ENCODE measurements at places on chromosomes 7 and 10.

DNA sequence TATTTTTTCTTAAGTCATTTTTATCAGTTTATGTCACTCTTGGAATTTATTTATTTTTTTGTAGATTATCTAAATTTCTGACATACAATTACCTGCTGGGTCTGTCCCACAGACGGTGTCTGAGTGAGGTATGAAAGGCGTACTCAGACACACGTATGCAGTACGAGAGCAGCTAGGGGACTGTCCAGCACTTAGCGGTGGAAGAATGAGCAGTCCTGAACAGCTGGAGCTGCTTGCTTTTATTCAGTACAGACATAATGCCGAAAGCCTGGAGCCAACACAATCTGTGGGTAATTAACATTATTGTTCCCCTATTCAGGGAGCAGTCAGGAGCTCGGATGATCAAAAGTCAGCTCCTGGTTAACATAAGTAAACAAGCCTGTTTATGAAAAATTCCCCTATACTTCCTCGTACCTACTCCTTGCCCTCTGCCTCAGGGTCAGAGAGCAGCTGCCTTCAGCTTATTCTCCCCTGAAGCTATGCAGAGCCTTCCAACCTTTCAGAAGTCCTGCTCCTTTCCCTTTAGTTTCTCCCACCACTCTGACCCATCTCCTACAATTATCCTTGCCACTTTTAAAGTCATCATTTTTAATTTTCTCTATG is 488.0 kb upstream of the POM121L12 start:
- no peak for DNase-seq

DNA sequence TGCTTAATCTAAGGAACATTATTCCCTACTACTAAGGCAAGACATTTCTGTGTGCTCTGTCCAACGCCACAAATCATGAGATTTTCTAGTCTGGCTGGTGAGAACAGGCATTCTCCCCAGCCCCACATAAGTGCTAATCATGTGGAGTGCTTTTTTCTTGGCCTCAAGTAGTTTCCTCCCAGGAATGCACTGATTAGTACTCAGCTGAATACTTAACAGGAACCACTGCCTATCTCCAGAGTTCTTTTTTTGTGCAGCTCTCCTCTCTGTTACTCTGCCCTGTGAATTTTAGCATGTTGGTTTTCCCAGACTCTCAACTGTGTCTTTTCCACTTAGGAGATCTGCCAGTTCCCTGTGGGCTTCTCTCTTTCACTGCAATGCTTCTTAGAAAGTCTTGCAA is 1098.5 kb upstream of the LRRTM3 start:
- no peak for DNase-seq

GRCh38 chr10:79256264-79256806 is 90.9 kb upstream of the PPIF start:
- DNase-seq: no peak

DNA sequence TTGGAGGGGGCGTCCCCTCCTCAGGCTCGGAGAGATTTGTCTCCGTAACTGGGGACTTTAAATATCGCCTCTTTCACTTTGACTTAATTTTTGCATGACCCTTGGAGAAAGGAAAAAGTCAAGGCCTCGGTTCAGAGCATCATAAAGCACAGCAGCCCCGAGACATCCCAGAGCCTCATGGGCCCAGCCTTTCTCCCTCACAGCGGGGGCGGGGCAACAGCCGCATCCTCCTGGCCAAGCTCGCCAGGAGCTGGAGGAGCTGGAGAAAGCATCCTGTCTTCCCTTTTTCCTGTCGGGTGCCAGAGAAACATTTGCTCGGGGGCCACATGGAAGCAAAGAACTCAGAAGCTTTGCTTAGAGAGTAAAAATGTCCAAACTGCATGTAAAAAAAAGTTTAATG is 43.6 kb upstream of the DPYSL4 start:
- no peak for DNase-seq

DNA sequence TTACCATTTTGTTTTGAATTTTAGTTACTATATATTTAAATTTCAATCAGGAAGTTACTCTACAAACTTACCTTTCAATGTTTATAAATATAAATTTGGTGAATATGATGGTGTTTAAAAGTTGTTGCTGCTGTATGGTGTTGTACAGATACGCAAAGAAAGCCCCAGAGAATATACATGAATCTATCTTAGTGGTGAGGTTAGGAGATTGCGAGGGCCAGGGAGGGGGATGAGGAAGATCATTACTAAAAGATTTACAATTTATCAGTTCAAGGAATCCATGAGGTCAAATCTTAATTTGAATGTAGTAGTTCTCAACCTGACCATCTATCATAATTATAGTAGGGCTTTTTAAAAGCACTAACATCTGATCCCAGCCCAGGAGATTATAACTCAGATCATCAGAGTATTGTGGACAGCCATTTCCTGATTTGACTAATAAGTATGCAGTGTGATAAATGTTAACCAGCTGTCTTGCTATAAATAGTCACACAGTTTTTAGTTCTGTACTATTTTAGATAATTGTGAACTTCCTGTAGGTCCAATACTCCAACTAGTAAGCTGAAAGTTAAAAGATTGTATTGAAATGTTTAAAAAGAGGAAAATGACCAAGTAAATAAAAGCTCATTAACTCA is 23.6 kb downstream of the FAM3C start:
- DNase-seq: no peak

- no peak for DNase-seq
These were observed 174.4 kb downstream of the ST7 start for GRCh38 chr7:117127585-117128168.

DNA sequence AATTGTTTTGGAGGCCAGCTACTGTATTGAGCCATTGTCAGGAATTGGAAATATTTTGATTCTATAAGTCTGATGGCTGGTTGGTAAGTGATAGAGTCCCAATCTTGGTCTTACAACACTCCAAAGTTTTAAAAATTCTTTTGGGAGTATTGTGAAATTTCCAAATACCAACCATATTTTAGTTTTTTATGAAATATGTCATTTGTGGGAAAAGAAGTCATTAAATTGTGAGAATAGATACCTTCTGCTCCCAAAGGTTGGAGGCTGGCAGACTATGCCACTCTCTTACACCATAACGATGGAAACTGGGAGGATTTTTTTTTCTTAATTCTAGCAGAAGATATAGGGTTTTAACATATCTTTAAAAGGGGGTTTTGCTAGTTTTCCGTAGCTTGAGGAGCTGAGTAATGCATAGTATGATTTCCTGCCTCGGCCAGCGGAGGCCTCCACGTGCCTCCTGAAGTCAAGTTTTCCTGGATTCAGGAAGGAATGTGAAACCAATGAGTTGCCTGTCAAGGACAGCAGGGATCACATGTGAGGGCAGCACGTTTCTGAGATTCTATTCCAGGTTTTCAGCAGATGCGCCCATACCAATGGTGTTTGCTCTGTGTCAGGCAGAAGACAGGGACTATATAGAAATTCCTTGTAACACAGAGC is 92.2 kb upstream of the LAMB4 start:
- DNase-seq: no peak
